ENCODE measurements at places on chromosomes 7 and 10.
A peak's percentile ranks its signal among the peaks of the same experiment; 100 is the strongest.

DNA sequence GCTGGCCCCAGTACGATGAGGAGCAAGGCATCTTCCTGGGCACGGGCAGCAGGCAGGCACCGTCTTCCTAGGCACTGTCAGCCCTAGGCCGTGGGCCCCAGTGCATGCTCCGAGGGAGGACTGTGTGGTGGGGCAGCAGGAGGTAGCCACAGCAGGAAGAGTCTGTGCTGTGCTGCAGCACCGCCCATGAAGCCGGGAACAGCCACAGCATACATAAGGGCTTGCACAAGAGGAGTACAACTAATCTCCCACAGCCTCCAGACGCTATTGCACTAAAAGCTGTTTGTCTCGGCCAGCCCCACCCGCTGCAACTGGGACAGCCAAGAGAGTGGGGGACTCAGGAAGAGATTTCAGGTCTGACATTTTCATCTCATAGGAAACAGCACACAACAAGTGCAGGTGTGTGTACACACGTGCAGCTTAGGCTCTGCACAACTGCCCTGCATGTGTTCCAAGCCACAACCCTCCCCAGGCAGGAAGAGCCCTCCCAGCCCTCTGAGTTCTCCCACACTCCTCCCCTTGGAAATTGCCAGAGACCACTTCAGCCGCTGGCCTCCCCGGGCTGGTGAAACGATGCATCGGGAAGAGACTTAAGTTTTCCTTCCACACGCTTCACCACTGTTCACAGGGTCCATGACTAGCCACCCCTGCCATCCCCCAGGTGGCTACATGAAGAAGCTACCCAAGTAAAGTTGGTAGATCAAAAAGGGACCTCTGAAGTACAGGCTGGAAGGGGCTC is 88.1 kb upstream of the DDC start:
- DNase-seq: peak; percentile 17

- peak; percentile 65 for DNase-seq
Measured at GRCh38 chr10:12193193-12193592, 2.5 kb downstream of the NUDT5 start.

GRCh38 chr10:75612904-75613684 is 181.7 kb downstream of the LRMDA start:
- peak; percentile 79 for DNase-seq

GRCh38 chr7:23287612-23288011 is 11.5 kb upstream of the MALSU1 start:
- peak; percentile 22 for DNase-seq

DNA sequence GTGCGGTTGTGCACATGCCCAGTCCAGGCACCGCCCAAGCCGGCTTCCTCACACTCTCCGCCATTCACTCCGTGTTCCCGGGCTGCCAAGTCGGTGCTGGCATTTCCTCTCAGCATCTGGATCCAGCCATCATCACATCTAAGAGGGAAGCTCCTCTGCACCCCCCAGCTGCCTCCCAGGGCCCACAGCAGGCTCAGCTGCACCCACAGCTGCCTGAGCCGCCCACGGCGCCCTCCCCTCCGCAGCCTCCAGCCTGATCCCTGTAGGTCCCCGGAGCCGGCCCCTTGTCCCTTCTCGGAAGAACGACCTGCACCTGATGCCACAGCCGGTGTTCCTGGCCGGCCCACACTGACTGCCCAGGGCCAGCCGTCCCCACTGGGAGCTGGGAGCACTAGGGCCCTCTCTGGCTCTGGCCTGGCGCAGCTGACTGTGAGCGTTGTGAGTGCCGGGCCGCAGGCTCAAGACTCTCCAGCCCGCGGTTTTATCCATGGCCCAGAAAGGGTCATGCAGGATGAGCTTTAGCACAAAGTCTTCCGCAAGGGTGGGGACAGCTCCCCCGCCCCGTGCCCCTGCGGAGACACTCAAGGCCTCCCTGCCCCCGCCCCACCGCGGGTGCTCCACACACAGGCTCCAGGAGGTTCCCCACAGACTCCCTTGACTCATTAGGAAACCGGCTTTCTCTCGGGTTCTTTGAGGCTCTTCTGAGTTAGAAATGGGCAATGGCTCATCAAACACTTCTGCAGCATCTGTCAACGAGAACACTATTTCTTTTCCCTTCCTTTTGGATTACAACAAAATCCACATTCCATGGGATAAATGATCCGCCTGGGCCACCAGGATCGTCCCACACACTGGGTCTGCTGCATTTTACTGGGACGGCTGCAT is 31.2 kb downstream of the CFAP46 start:
- DNase-seq: no peak

- DNase-seq: no peak
Measured at GRCh38 chr7:151177310-151177709, 9.7 kb downstream of the ASB10 start.

GRCh38 chr7:76334320-76334967 is 24.3 kb downstream of the YWHAG start:
- no peak for DNase-seq

DNA sequence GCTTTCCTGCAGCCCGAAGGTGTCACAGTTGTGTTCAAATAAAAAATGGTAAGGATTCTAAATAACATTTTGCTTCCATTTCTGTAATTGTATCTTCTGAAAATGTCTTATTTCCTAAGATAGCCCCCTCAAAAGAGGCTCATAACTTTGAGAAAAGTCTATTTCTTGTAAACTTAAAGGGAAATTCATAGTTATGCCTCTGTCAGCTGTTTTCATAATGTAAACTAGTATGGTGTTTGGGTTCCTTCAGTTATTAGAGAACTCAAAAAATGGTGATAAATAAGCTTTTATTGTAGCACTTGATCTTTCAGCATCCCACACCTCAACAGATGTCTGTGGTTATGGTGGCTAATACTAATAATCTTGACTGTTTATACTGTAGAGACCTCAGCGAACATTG is 57.1 kb downstream of the KLHDC10 start:
- DNase-seq: no peak

DNA sequence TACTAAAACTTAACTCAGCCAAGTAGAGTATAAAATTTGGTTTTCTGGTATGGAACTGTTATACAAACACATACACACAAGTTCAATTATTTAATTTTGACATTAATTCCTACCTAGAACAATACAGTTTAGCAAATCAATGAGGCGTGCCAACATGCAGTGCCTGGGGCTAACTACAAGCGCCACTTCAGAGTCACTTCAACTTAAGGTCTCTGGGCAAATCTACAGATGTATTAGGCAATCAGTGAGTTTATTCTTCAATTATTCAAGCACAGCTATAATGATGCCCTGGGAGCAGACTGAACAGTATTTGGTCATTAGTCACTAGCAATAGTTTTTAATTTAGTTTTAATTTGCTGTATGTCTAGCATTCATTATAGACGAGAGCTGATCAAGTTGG is 51.6 kb downstream of the HIBADH start:
- no peak for DNase-seq

GRCh38 chr10:22148961-22149360 is 68.9 kb downstream of the EBLN1 start:
- no peak for DNase-seq

GRCh38 chr7:91379236-91379635 is 115.0 kb downstream of the FZD1 start:
- peak; percentile 71 for DNase-seq

- no peak for DNase-seq
Measured at GRCh38 chr10:30029872-30030256, 29.5 kb downstream of the JCAD start.

- peak; percentile 82 for DNase-seq
Measured at GRCh38 chr7:116236020-116236630, 25.8 kb downstream of the TES start.

DNA sequence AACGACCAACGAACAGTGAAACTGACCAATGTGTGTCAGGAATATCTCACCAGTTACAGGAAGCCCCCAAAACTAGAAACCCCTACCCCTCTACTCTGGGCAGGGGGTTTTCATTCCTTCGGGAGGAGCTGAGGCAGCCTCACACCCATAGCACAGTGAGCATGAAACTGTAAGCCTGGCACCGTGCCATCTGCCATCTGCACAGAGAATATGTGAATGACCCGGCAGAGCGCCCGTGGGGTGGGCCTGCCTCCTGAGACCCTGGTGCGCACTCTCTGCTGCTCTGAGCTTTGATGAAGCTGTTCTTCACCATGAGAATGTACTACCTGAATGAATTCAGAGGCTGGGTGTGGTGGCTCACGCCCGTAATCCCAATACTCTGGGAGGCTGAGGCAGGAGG is 27.1 kb downstream of the DAGLB start:
- no peak for DNase-seq

- peak; percentile 87 for DNase-seq
Measured at GRCh38 chr7:128352153-128352537, 8.4 kb upstream of the RBM28 start.

DNA sequence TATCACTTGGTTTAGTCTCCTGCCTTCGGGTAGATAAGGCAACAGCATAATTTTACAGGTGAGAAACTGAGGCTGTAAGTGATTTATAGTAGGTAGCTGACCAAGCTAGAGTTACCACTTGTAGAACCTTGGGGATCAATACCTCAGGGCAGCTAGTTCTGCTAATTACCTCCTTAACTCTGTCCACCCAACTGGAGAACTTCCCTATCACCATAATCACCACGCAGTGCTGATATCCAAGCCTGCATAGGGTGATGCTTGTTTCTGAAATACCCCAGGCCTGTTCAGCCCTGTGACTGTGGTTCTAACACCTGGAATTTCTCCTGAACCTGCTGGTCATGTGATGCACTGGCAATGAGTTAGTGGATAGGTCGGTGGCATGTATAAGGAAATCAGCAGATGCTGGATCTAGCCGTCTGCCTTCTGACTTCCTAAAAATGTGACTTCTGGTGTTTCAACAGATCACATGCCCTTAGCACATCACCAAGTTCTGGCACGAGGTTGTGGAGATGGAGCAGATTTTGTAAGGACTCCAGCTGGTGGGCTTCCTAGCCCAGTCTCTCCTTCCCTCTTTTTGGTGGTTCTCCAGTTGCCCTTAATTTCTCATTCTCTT is 15.3 kb downstream of the PLAU start:
- peak; percentile 77 for DNase-seq

DNA sequence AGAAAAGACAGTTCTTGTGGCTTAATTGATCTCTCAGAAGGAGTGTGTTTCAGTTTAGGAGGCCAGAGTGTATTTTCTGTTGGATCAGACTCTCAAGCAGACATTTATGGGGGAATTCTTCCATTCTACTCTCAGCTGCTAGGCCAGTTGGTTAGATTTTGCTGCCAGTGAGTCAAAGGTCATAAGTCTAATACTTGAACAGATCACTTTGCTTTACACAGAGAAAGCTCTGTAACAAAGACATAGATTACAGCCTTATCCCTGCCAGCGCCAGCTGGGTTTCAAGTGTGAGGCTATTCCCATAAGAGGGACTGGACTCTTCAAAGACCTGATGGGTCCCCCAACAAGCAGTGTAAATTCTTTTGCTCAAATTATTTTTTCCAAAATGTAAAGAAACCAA is 145.6 kb upstream of the SEMA3C start:
- no peak for DNase-seq

- DNase-seq: no peak
Measured at GRCh38 chr10:46234431-46235060, 52.3 kb upstream of the ANTXRL start.

- DNase-seq: no peak
Measured at GRCh38 chr7:112257073-112257472, 50.6 kb downstream of the ZNF277 start.

GRCh38 chr7:8184221-8184620 is 77.7 kb downstream of the ICA1 start:
- no peak for DNase-seq

DNA sequence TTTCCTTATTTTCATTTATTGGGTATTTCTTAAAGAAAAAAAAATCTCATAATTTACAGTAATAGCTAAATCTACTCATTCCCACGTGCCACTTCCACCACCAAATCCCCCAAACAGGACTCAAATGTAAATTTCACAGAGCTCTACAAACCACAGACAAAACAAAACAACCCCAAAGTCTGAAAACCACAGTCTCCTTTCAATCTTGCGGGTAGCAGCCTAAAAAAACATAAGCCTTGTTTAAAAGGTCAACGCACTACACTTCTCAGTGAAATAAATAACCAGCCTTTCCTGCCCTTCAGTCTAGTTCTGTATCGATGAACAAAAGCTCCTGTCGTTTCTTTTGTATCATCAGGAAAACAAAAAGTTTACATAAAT is 121.8 kb upstream of the AFAP1L2 start:
- DNase-seq: peak; percentile 60

- no peak for DNase-seq
Measured at GRCh38 chr10:8043569-8044306, 10.8 kb upstream of the GATA3 start.

DNA sequence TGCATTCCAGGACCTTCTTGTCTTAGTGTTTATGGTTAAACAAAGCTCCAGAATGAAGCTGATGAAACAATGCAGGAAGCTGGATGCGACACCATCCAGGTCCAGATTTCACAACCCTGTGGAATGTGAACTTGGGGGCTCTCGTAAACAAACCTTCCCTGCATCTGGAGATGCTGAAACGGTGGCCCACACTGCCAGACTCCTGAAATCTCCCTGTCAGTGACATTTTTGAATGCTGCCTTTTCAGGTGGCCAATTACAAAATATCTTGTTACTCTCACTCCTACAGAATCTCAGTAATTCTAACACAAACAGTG is 18.8 kb downstream of the VIPR2 start:
- DNase-seq: no peak

DNA sequence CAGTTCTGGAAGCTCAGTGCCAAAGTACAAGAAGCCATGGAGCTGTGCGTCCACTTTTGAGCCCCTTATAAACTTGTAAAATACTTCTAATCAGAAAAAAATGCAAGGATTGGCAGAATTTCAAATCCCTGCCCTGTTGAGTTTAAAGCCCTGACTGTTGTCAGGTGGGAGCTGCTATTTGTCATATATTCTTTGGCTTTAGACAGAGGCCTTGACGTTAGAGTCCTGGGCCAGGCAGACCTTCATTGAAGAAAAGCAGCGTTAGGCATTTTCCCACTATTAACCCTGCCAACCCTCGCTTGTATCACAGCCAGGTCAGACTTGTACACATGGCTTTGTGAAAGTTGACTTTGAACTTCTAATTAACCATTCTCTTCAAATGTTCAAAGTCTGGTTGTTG is 155.4 kb downstream of the TWIST1 start:
- DNase-seq: no peak

GRCh38 chr10:21831986-21832820 is 171.3 kb downstream of the DNAJC1 start:
- DNase-seq: no peak

GRCh38 chr7:95318501-95319100 is 5.7 kb downstream of the PON1 start:
- DNase-seq: no peak

DNA sequence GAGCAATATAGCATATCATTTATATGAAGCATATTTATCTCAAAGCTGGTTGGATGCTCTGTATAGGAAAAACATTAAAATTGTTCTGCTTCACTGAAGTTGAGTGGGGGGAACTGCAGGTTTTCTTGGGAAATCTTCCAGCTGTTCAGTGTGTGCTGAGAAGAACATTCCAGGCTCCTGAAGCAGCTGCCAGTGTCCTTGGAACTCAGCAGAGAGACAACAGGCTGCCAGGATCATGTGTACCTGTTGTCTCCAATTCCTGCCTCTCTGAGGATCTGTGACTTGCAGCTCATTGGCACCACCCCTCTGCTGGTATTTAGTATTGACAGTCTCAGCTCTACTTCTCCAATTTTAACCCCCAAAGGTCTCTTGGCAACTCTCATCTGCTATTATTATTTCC is 42.3 kb upstream of the PRKG1 start:
- DNase-seq: no peak

- DNase-seq: peak; percentile 31
Measured at GRCh38 chr10:59245686-59246085, 69.2 kb downstream of the PHYHIPL start.
